NCI-H2227 treated with DMSO at 0.1 percent for 48 hours (cell line): ENCODE measurements at places on chromosomes 12 and 14.
A peak's percentile ranks its signal among the peaks of the same experiment; 100 is the strongest.

DNA sequence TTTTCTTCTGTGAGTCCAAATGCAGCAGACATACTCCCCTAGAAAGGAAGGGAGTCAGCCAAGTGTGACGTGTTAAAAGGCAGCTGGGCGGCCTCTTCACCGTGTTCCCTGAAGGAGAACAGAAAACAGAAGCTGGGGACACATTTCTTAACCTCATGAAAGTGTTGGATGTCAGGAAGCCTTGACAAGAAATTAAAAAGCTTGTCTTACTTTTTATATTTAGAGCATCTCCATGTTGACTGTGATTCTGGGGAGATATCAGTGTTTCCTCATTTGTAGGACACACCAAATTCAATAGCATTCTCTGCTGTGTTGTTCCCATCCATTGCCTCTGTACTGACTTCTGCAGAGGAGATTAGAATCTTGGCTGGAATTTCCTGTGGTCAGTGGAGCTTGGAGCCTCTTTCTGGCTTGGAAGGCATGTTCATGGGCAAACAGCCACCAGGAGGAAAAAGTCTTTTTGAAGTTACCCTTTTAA lies 93.7 kb downstream of the RMST start:
- DNase-seq, result no peak

DNA sequence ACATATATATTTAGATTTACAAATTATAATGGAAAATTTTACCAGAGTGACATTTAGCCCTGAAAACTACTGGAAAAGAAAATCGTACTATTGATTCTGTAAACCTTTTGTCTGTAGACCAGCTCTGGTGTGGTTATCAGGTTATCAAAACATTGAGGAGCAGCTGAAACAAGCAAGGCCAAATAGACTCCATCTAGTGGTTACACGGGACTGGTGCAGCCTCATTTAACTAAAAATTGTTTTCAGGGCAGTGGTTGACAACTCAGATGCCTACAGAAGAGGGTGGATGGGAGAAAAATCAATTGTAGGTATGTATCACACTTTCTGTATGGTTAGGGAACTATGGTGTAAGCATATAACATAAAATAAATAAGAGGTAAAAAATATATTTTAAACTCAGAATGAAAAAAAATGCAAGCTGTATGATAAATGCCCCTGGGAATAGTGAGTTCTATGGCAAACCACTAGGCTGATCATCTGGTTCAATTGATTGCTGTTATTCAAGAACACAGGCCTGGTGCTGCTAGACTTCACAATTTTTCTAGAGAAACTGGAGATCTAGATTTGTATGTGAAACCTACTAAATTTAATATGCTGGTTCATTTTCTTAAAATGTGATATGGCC lies 51.2 kb downstream of the ACSS3 start:
- DNase-seq, result peak; percentile 66

GRCh38 chr14:30678926-30679431 lies 56.9 kb downstream of the SCFD1 start:
- no peak for DNase-seq

- DNase-seq, result no peak
Measured at GRCh38 chr12:1930803-1931597, 12.5 kb upstream of the CACNA2D4 start.

- DNase-seq, result no peak
Measured at GRCh38 chr14:75363130-75363529, 64.7 kb upstream of the JDP2 start.
